D721Med (cell line): ENCODE measurements at places on chromosomes 5 and 9.

- DNase-seq: no peak
Observed at GRCh38 chr9:87250205-87250604, 247.5 kb upstream of the DAPK1 start.

DNA sequence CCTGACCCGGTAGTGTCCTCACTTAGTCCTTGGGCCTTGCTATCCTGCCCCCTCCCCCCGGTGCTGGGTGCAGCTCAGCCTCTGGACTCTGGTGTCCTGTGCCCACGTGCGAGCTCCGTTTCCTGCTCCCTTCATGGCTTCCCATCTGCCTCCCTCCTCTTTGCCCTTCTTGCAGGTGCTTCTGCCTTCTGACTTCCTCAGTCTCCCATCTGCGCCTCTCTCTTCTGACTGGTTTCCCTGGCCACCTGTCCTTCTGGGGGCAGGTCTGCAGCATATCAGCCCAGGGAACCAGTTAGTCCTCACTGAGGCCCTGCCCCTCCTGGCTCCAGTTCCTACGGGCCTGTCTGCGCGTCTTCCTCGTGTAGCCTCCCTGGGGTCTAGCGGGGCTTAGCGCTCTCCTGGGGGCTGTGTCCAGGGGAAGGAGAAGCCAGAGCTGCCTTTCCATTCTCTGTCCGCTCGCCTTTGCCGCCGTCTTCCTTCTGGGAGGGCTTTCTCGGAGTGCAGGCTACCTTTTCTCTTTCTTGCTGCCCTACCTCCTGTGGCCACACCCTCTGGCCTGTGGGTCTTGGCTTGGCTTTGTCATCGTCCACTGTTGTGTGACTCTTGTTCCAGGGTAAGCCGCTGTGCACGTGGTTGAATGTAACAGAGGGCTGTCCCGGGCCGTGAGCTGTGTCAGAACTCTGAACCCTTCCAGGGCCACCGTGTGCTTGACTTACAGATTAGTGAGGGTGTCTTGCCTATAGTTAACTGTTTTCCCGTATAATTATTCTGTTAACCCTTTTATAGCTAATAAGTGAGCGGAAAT is 51.8 kb downstream of the EHMT1 start:
- no peak for DNase-seq

GRCh38 chr9:16032799-16033198 is 480.0 kb downstream of the CCDC171 start:
- no peak for DNase-seq

- DNase-seq: no peak
Observed at GRCh38 chr5:156394642-156395305, 67.8 kb downstream of the SGCD start.

GRCh38 chr5:150411245-150411979 is 1.3 kb downstream of the CD74 start:
- DNase-seq: no peak

- DNase-seq: no peak
Observed at GRCh38 chr9:136146126-136147037, 27.7 kb upstream of the TMEM250 start.

GRCh38 chr9:13361076-13361475 is 81.6 kb upstream of the MPDZ start:
- DNase-seq: no peak

DNA sequence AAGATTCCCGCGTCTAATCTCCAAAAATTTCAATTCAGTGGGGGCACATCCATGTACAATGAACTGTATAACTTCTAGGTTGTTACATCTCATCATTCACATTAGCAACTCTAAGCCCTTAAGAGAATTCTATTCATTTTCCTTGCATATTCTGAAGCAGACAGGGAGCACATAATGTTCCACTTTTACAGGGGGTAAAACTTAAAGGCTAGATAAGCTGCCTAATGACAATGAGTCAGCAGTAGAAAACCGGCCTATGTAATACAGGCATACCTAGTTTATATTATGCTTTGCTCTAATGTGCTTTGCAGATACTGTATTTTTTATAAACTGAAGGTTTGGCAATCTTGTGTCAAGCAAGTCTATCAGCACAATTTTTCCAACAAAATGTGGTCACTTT is 40.4 kb downstream of the PTAR1 start:
- no peak for DNase-seq

DNA sequence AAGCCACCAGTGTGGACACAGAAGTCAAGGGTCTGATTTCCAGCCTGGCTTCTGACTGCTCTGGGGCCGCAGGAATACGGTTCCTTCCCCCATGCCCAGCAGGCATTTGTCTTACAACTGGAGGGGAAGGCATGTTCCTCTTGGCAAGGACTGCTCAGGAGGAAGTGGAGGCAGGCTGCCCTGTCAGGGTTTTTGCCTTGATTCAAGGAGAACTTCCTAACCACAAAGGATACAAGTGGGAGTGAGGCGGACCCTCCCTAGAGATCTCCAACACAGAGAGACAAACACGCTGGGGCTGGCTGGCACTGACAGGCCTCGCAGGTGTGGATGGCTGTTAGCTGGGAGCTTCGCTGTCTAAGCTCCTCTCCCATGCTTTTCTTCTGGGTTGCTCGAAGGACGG is 19.1 kb downstream of the TGFBI start:
- DNase-seq: no peak

DNA sequence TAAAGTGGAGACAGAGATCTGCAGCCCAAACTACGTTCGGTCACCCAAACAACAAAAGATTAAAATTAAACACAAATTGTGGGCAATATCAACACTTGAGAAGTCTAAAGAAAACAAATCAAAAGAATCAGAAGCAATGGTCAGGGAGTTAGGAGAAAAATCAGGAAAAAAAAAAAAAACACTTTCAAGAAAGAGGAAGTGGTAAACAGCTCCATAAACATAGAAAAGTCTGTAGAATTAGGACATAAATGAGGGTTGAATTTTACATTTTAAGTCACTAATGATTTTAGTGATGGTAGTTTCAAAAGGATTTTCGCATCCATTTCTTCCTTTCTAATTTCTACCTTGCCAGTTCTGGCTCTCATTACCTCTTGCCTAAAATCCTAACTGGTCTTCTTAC is 10.1 kb downstream of the RNF145 start:
- no peak for DNase-seq

DNA sequence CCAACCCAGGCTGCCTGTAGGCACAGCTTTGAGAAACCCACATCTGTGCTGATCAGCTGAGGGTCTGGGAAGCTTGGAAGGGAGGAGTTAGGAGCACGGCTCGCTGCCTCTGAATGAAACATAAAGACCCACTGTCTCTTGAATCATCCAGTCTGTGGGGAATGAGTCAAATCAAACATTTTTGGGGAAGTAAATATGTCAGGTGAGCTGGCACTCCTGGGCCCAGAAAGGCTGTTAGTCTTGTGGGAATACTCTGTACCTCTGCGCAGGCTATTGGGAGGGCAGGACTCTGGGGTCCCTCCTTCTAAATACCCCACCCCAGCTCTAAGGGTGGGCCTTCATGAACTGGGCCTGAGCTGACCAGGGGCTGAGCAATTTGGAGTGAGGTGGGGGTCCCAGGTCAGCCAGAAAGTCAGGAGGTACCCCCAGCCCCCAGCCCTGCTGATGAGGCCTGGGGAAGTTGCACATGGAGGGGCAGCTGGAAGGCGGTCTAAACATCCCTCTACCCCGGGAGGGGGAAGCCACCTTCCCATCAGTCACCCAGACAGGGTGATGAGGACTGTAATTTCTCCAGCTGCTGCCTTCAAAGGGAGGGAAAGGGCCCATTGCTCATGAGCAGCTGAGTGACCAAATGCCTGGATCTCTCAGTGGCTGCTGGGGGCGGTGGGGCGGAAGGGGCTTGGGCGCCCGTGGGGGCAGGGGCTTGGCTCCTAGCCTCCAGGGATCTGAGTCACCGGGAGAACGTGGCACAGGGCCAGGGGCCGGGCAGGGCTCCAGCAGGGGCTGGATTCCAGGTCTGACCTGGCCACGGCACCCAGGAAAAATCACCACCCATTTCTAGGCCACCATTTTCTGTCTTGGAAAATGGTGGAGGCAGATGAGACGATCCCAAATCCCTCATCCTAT is 10.8 kb downstream of the FIBCD1 start:
- DNase-seq: no peak

DNA sequence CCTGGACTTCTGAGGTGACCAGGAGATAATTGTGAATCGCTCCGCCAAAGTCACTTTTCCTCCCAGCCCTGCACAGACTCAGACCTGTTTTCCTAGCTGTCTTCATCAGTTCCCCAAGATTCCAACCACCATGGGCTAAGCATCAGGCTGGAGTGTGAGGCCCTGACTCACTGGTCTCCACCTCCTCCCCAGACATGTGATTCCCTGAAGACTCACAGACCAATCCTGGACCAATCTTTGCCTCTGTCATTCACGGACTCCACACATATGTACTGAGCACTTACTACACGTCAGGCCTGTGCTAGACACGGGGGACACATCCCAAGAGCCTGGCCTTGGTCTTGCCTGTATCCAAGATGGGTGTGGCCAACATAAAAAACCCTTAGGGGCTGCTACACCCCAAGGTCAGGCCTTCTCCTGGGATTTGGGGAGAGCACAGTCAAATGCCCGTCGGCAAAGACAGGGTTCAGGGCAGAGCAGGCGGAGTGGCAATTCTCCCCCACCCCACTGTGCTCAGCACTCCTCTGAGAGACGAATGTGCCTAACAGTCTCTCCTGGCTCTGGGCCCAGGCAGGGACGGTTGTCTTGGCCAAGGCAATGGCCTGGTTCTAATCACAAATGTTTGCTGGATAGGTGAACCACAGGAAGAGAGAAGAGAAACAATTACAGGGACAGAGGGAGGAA is 11.9 kb downstream of the EEIG1 start:
- DNase-seq: no peak

DNA sequence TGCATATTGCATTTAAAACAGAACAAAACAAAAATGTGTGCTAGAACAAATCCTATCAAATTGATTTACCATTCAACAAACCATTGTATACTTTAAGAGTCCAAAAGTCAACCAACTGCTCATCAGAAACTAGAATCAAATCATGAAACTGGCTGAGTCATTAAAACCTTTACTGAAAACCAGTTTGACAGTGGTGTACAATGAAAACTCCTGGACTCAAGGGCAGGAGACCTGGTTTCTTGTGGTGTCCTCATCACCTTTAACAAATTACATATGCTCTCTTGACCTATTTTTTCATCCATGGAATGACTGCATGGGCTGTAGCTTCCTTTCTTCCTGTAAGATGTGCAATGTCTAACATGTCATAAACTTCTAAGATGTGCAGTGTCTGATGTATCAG is 315.3 kb upstream of the SLC30A5 start:
- DNase-seq: no peak

- no peak for DNase-seq
Observed at GRCh38 chr5:98989727-98990126, 60.9 kb upstream of the CHD1 start.

GRCh38 chr5:171617817-171618591 is 167.6 kb upstream of the SMIM23 start:
- no peak for DNase-seq

- DNase-seq: no peak
Observed at GRCh38 chr9:127780126-127780885, 1.8 kb upstream of the SH2D3C start.

- DNase-seq: no peak
Observed at GRCh38 chr5:95746194-95746593, 15.1 kb downstream of the RHOBTB3 start.

DNA sequence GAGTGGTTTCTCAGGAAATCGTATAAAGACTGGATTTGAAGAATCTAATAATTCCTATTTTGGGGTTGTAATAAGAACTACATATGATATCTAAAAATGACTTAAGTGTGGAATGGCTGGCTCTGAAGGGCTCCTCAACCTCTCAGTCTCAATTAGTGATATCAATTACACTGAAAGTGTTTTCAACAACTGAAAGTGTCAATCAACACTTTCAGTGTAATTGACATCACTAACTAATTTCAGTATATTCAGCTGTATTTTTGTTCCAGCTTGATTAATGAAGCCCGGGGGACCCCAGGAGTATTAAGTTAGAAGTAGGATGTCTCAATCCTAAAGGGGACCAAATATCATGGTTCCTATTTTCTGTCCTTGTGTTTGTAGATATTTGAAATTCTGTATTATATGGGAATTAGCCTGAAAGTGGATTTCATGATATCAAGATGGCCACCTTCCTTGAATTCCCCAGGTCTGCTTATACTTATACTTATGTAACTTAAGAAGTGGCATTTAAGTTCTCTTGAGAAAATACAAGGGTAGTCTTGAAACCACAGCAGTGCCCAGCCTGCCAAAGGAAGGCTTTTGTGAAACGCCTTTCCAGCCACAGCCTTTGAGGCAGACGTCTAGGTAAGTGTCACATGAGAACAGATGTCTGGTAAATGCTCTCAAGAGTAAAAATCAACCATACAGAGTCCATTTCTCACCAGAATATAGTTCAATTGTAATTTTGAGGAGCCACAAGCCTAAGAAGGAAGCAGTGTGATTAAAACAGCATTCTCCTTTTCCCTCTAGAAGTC is 4.6 kb downstream of the BASP1 start:
- DNase-seq: no peak

DNA sequence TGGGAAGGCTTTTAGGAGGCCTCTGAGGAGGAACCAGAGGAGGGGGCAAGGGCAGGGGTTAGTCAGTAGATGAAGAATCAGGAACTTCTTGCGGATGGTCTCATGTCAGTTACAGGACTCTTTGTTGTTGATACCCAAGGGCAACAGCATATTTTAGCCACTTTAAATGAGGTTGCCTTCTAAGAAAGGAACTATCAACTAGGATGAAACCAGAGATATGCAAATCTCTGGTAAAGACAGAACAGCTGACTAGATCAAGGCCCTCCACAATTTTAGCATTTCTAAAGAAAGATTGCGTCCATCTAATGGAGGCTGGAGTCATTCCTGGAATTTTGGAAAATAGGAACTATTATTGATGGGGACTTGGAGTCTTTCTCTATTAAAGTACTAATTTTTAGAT is 57.7 kb upstream of the KLF4 start:
- DNase-seq: no peak
